ENCODE measurements at places on chromosomes 5 and 9. TPM values are rescaled to one million over a fixed set of nuclear protein-coding genes. Genes with fewer than 3 reads are reported as not detected.

ZNF354C gene
- total RNA-seq: 0.71 TPM

FOXD4L5 gene
- not detected for total RNA-seq

MATR3 gene
- 171 TPM for total RNA-seq

RAI14 gene
- 68.0 TPM for total RNA-seq

GOLM1 gene
- 110 TPM for total RNA-seq

EQTN gene
- total RNA-seq: 0.22 TPM

NUDT2 gene
- 23.1 TPM for total RNA-seq

PCDHB8 gene
- total RNA-seq: 0.19 TPM

ECPAS gene
- 37.5 TPM for total RNA-seq

MRPL36 gene
- total RNA-seq: 120 TPM

PCAT7 gene
- 0.46 TPM for total RNA-seq

TNIP1 gene
- 136 TPM for total RNA-seq

PAIP1 gene
- 103 TPM for total RNA-seq

CCDC152 gene
- not detected for total RNA-seq

PKD2L2 gene
- total RNA-seq: 0.07 TPM

SH3PXD2B gene
- 18.1 TPM for total RNA-seq

TAF1L gene
- not detected for total RNA-seq

SOX30 gene
- not detected for total RNA-seq

RAB3C gene
- not detected for total RNA-seq

SLC6A7 gene
- total RNA-seq: 0.05 TPM

ARL14EPL gene
- total RNA-seq: 0.19 TPM

PLAA gene
- total RNA-seq: 29.0 TPM

MPDZ gene
- 12.3 TPM for total RNA-seq

FOXD4L6 gene
- not detected for total RNA-seq

PRELID1 gene
- total RNA-seq: 283 TPM

FSD1L gene
- 4.0 TPM for total RNA-seq

BAAT gene
- 0.23 TPM for total RNA-seq

CHSY3 gene
- total RNA-seq: 0.17 TPM

TMEM174 gene
- total RNA-seq: not detected

UBE2QL1 gene
- total RNA-seq: 0.72 TPM

NUTM2F gene
- not detected for total RNA-seq

DCANP1 gene
- total RNA-seq: not detected

RAD17 gene
- total RNA-seq: 16.0 TPM

BNC2 gene
- total RNA-seq: 4.1 TPM

TNFAIP8 gene
- total RNA-seq: 24.8 TPM

STARD4 gene
- total RNA-seq: 4.0 TPM

ANKRD34B gene
- total RNA-seq: 0.16 TPM

SLIT3 gene
- 13.2 TPM for total RNA-seq

SLC4A9 gene
- not detected for total RNA-seq

Measured in A549 treated with Mapracorat at 1 μM for 4 hours (cell line).